Esophagus muscularis mucosa (tissue), 4 donors: ENCODE measurements at places on chromosomes 2 and 18.

GRCh38 chr2:74751981-74752851 lies 81.7 kb upstream of the HK2 start:
- no peak for DNase-seq

GRCh38 chr2:7430869-7431641 lies 513.8 kb downstream of the RNF144A start:
- DNase-seq: no peak

GRCh38 chr18:70423120-70423519 lies 134.3 kb downstream of the SOCS6 start:
- DNase-seq: no peak

GRCh38 chr2:118169359-118170005 lies 81.2 kb downstream of the INSIG2 start:
- peak; percentile 86 for DNase-seq

DNA sequence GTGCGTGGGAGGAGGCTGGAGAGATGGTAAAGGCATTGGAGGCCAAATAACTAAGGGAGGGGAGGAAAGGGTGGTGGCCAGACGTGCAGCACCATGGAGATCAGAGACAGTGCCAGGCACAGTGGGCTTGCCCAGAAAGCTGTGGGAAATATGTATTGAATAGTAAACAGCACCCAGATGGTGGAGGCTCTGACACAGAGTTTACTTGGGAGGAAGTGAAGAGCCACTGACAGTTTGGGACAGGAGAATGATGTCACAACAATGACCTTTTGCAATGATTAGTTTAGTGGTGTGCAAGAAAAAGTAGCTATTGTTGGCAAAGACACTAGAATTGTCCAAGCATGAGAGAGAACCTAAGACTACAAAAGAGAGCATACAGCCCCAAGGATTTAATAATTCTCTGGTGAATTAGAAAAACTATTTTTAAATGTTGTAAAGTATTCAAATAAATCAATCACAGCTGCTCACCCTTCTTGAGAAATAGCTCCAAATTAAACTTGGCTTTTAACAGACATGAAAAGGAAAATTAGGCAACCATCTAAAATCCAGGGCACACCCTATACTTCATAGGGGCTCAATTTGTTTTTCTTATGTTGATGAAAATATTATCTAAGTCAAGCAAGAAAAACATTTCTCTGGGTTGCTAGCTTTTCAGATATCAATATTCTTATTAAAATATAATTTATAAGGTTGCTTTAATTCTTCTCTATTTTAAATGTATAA lies 458.7 kb upstream of the HNRNPA3 start:
- no peak for DNase-seq

DNA sequence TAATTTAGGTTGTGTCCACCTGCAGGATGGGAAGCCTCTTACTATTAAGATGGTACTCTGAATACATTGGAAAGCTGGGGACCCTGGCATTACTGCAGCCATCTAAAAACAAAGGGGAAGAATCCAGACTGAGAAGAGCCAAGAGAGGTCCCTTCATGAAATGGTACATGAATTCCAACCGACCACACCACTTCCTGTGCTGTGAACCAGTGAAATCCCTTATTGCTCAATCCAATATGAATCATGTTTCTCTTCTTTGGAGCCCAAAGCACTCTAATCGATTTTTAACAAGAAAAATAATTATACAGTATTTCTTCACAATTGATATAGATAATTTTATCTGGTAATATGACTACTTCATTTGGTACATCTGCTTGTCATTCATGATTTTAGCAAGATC lies 479.7 kb upstream of the RAB6C start:
- DNase-seq: no peak
